ENCODE measurements at places on chromosomes 13 and 19. TPM values are rescaled to one million over a fixed set of nuclear protein-coding genes. Genes with fewer than 3 reads are reported as not detected.

GRCh38 chr13:107301724-107302374, 733.9 kb upstream of the ARGLU1 start:
- no peak for DNase-seq

DNA sequence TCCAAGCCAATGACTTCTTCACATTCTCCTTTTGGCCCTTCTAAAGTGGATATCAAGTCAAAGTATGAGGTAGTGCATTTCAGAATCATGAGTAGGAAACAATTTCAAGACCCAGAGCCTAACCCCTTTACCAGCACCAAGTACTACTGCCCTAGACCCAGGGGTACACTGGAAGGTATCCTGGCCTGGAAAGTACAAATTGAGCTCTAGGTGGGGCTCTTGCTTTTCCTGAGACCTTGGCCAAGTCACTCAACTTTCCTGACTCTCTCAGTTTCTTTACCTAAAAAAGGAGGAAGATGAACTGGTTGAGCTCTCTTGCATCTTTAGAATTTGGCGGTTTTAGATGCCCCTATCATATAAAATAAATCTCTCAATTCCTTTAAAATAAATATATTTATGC, 204.7 kb downstream of the FGF14 start:
- DNase-seq, result no peak

GRCh38 chr19:39543477-39543857, 3.5 kb upstream of the EID2 start:
- DNase-seq, result no peak

- no peak for DNase-seq
Observed at GRCh38 chr13:93320942-93321341, 94.3 kb downstream of the GPC6 start.

GRCh38 chr13:25345576-25345975, 26.2 kb upstream of the ATP8A2 start:
- no peak for DNase-seq

DNA sequence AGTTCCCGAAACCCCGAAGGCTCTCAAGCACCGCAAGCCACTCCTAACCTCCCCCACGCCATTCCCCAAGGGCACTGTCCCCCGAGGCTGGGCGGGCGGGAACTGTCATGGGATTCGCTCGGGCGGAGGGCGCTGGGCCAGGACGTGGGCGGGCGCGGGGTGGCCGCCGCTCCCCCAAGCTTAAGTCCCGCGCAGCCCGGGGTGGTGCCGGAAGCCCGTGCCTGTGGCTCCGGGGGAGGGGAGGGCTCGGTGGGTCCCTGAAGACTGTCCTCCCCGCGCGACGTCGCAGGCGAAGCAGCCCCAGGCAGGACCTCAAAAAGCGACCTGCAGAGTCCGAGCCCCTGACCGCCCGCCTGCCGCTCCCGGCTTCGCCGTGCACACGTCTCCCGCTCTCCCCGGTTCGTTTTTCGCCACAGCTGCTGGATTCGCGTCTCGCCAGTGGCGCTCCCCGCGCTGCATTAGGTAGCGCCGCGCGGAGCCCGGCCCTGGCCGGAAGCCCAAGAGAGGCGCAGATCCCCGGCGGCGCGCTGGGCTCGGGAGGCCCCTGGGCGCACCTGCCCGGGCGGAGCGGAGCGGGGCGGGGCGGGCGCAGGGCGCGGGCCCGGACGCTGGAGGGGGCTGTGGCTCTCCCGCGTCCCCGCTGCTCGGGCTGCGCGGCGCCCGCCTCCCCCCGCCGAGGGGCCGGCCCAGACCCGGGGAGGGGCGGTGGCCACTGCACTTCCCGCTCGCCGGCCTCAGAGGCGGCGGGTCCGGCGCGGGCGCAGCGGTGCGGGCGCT, at the start of gene FARP1:
Gene FARP1 (plus strand): TSS at position 715 of the 777 bp plus-strand sequence. CDS start 70,149 bp downstream, outside the sequence.
- peak; percentile 91 for DNase-seq

- no peak for DNase-seq
Observed at GRCh38 chr19:1279782-1280341, 4.5 kb downstream of the FAM174C start.

GRCh38 chr19:4094761-4095487, 28.2 kb upstream of the ZBTB7A start:
- DNase-seq, result no peak

GRCh38 chr13:32852526-32852925, 163.7 kb upstream of the KL start:
- no peak for DNase-seq

Gene HSPBP1
- 20.2 TPM for total RNA-seq

Gene PPP1R12C
- total RNA-seq, result 130 TPM

Gene CBY2
- total RNA-seq, result not detected
